ENCODE measurements at places on chromosomes 12 and 14.
A peak's percentile ranks its signal among the peaks of the same experiment; 100 is the strongest.

DNA sequence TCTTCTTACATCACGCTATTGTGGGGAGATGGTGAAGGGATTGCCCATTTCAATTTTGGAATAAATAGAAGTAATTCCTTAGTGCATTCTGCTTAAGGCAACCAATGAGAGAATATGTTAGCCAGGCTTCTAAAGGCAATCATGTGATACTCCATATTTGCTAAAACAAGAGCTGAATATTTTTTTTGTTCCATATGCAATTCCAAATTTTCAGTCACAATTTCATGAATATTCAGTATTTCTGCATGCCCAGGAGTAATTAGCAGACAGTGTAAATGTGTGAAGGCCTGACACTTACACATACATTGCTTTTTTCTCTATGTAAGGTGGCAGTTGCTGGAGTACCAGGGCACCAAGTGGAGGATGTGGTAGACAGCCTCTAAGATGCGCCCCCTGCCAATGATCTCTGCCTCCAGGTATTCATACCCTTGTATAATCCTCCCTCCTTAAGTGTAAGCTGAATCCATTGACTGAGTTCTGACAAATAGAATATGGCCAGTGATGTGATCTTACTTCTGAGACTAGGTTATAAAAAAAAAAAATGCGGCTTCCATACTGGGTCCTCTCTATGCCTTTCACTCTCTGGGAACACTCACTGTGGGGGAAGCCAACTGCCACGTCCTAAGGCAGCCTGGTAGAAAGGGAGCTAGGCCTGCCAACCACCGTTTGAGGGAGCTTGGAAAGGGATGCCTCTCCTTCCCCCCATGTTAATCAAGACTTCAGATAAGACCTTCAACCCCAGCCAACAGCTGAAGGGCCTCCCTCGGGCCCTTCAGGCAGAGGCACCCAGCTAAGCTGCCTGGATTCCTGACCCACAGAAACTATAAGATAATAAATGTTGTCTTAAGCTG lies 62.7 kb upstream of the PTGR2 start:
- no peak for DNase-seq

GRCh38 chr12:53180931-53181645 lies 363 bp upstream of the CSAD start:
- peak; percentile 80 for DNase-seq

DNA sequence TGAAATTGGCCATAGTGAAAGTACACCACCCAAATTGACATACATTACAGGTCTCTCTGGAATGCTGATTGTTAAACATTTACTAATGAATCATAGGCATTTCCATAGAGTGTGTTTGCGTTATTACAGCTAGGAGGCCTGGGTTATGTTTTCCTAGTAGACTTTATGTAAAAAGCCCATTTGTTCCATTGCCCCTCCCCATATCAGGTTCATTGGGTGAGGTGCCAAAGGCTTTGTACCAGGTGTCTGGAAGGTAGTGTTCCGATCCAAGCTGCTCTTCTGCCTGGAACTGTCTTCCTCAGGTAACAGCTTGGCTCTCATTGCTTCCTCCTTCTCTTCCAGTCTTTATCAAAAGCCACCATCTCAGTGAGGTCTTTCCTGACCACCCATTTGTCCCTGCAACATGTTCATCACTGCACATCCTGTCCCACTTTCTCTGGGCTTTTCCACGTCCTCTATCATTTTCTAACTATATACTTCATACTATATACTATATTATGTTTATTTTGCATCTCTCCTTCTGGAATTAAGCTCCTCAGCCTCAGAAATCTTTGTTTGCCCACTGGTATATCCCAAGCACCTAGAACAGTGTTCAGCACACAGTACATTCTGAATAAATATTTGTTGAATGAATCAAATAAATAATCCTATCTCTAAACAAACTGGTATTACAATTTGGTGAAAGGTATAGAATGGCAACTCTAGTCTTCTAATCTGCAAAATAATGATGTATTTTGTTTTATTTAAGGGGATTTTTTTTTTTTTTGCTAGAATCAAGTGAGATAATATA lies 252.3 kb downstream of the KTN1 start:
- no peak for DNase-seq

GRCh38 chr14:100398044-100398443 lies 74.9 kb downstream of the SLC25A47 start:
- no peak for DNase-seq

Measured in Ammon's horn (tissue), 1 donor.